ENCODE measurements at places on chromosomes 3 and 15.

GRCh38 chr3:68893600-68894239, 38.6 kb downstream of the TAFA4 start:
- DNase-seq = no peak

DNA sequence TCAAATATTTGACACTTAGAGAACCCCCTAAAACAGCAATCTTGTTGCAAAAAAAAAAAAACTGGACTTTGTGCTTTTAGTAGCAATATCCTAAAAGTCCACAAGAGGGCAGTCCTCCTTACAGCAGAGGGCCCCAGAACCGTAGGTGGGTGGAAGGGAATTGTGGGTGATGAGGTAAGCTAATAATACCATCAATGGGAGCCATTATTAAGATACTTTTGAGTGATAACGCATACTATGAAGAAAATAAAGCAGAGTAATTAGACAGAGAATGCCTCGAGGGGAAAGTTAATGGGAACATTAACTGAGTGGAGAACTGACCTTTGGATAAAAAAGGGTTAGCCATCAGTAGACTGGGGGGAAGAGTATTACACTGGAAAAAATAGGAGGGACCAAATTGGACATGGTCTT, 229.9 kb downstream of the THRB start:
- no peak for DNase-seq

DNA sequence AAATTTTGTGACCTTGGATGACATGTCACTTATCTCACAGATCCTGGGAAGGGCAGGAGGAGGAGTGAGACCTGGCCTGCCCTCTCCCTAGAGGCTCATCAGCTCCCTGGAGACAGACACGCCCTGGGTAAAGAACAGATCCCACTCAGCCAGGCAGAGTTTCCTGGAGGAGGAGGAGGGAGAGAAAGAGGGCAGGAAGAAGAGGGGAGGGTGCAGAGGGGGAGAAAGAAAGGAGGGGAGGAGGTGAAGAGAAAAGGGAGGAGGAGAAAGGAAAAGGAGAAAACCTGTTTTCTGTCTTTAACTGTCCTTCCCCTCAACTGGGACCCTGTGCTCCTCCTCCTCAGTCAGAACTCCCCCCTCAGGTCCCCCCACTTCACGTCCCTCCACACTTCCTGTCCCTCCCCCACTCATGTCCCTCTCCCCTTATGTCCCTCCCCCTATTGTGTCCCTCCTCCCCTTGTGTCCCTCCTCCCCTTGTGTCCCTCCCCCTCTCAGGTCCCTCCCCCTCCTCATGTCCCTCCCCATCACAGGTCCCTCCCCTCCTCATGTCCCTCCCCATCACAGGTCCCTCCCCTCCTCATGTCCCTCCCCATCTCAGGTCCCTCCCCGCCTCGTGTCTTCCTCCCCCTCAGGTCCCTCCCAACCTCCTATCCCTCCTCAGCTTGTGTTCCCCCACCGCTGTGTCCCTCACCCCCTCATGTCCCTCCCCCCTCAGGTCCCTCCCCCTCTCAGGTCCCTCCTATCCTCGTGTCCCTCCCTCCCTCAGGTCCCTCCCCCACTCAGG, 52.3 kb upstream of the CGNL1 start:
- no peak for DNase-seq

DNA sequence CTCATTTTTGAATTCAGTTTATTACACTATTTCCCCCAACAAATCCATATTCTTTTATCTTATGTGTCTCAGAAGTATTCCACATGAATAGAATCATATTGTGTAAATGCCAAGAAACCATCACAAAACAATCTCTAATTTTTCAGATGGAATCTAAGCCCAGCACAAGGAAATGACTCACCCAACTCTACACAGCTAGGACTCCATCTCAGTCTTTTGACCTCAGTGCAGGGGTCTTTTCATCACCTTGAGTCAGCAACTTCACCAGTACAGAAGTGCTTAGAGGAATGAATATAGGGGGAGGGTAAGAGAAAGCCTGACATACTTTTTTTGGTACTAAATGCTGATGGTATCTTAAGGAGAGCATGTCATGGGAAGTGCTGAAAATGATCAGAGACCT, 169.3 kb upstream of the LRRN1 start:
- DNase-seq = no peak

- DNase-seq = no peak
These were observed 10.5 kb upstream of the PRR23E start for GRCh38 chr3:127182431-127182830.

DNA sequence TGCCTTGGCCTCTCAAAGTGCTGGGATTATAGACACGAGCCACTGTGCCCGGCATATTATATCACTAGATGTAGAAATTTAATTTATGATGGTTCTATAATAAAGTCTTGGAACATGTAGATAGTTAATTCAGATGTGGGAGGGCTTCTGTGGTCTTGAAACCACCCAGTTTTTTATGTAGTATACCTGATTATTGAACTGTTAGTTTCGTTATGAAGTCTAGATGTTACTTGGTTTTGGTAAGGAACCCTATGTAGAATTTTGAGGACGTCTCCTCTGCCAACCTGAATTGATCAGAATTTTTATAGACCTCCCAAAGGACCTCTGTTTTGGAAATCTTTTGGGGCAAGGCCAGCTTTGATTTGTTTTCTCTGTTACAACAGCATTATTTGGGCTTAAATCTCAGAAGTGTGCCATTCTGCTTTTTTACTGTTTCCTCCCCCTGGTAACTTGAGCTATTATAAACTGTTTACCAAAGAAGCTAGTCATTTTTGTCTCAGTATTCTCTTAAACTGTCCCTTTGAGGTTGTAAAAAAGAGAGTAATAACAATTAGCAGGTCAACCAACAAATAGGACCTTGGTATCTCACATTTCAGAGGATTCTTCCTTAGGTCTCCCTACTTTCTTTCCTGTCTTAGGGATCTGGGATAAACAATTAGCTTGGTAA, 20.8 kb downstream of the AKAP13 start:
- DNase-seq = no peak

DNA sequence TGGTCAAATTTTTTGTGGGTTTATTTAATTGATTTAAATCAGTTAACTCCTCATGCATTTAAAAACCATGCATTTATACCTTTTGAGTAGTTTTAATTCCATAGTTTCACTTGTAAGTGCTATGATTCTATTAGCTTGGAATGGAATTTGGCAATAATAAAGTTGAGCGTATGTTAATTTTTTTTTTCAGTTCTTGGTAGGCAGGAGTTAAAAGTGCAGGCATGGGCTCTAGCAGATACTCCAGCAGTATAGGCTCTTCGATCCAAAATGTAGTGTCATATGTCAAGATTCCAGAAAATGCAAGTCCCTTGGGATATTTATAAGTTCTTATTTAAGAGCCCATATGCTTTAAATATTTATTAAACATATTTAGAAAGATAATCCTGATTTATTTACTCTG, 70.3 kb downstream of the LYSMD4 start:
- DNase-seq = no peak

DNA sequence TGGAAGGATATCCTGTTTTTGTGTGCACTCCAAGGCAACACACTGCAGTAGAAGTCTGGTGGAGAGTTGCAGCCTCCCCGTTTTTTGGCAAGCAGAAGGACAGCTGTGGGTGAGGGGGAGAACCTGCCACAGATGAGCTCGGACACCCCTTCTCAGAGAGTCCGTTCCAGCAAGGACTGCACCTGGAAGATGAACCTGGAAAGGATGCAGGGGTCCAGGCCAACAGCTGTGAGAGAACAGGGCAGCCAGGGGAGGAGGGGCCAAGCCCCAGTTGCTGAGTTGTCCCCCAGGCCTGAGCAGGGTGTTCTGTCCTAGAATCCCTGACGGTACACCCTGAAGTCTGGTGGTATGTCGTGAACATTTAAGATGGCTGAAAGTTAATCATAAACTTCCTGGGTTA, 30.2 kb downstream of the ZXDC start:
- DNase-seq = no peak

DNA sequence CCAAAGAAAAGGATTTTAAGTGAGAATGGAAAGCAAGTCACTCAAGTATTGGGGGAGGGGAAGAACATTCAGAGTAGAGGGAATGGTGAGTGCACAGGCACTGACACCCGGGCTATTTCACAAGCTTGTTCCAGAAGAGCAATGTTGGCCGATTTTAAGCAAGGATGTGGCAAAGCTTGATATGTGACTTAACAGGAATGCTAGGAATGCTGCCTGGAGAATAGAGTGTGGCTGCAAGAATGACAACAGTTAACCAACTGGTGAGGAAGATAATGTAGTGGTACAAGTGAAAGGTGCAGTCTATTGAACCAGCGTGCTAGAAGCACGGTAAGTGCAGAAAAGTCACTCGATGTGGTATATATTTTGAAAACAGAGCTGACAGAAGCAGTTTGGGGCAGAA, 6.2 kb upstream of the CCDC80 start:
- no peak for DNase-seq

- DNase-seq = no peak
These were observed 45.0 kb upstream of the PIK3CB start for GRCh38 chr3:138879541-138880380.

GRCh38 chr15:51833772-51834171, 4.3 kb downstream of the TMOD3 start:
- no peak for DNase-seq

GRCh38 chr3:118988198-118989130, 46.2 kb downstream of the IGSF11 start:
- DNase-seq = no peak

DNA sequence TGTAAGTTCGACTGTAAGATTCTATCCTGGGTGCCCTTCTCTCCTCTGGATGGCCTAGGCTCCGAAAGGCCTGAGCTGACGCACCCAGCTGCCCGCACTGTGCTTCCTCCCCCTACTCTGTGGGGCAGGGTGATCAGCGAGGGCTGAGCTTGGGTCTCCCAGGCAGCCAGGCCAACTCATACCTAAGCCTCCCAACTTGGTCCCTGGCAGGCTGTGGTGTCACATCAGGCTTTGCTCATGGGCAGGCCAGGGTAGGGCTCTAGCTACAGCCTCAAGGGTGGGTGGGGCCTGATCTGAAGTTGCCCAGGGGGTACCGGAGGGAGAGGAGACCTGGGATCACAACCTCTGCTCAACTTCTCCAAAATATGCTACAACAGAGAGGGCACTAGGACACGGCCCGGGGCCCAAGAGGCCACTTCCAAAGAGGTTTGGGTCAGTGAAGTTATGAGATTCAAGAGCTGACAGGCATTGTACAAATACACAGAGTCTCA, 123.1 kb downstream of the ADCY5 start:
- DNase-seq = no peak

DNA sequence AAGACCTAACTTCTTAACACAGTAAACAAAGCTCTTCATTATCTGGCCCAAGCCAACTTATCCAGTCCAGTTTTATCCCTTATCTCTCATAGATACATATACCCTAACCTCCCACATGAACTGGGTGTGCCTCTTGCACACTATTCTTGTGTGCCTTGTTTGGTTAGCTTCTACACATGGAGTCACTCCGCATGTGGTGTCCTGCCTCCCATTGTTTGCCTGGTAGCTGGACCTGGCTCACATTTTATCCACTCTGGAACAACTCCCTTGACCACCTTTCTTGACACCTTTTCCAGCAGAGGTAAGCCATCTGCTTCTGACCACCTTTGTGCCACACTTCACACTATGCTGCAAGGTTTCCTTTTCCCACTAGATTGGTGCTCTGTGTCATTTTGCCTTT, 15.2 kb downstream of the TIPARP start:
- DNase-seq = no peak

GRCh38 chr3:152113992-152114651, 154.6 kb upstream of the MBNL1 start:
- no peak for DNase-seq

GRCh38 chr3:32583708-32584107, 13.1 kb upstream of the DYNC1LI1 start:
- DNase-seq = no peak

DNA sequence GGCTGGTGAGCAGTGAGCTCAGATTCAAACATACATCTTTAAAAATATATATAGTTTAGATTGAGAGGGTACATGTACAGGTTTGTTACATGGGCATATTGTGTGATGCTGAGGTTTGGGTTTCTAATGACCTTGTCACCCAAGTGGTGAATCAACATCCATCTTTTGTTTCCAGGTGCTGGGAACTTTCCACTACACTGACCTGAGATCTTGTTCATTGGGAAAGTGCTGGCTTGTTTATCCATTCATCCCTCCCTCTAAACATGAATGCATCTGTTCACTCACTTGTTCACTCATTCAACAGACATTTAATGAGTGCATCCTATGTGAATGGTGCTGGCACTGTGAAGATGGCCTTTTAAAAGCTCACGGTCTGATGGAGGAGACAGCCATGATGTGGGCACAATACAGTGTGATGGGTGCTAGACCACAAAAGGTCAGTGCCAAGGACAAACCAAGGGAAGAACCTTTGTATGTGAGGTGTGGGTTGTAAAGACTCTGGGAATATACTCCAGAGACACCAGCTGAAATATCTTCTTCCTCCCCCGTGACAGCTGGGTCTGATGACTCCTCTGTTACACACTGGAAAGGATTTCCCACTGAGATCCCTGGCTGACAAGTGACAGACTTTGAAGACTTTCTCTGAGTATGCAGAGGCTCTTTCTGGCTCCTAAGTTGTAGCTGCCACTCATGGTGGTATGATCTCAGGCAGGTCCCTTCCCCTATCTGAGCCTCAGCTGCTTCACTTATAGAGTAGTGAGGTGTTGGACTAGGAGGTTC, 16.2 kb upstream of the ITGA11 start:
- DNase-seq = no peak

DNA sequence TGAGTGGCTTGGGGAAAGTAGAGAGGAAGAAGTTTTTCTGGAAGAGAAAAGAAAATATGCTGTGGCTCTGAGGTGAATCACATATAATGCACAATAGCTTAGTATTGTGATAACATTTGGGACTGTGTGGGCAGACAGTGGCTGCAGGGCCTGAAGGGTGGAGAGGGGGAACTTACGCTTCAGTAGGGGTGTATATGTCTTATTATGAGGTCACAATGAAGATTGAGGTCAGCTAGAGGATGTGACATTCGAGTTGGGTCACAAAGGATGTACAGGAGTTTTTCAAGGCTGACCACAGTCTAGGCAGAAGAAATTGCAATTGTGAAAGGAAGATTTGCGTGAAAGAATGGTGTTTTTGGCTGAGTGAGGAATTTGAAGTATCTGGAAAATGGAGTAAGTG, 414.8 kb downstream of the LPP start:
- no peak for DNase-seq

GRCh38 chr3:58848826-58849225, 182.3 kb upstream of the FAM3D start:
- no peak for DNase-seq

DNA sequence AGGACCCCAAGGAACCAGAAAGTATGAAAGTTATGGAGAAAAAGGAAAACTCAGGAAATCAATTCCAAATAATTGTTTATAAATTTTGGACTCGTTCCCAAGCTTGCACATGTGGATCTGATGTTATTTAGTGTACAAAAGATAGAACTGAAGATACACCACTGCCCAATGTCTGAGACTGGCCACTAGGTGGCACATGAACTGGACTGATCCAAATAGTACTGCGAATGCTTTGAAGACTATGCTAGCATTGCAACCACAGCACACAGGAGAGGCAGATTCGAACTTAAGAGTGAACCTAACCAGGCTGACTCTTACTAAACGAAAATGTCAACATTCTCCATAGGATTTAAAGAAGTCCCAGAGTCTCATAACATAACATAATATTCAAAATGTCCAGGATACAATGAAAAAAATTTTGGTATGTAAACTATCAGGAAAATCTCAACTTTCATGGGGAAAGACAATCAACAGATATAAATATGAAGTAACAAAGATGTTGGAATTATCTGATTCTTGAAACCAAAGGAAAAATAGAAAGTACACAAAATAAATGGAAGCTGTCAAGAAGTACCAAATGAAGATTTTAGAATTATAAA, 596.7 kb downstream of the FGF12 start:
- no peak for DNase-seq

Measured in omental fat pad (tissue), 4 donors.